ENCODE measurements at places on chromosomes 7 and 10. TPM values are rescaled to one million over a fixed set of nuclear protein-coding genes. Genes with fewer than 3 reads are reported as not detected.

C10orf143 gene
- 4.5 TPM for total RNA-seq

RBP4 gene
- total RNA-seq = 1.4 TPM

JAZF1 gene
- 14.9 TPM for total RNA-seq

KNDC1 gene
- total RNA-seq = 0.05 TPM

SLC13A1 gene
- not detected for total RNA-seq

STK31 gene
- total RNA-seq = 0.19 TPM

NPSR1 gene
- total RNA-seq = not detected

GIMAP2 gene
- 19.7 TPM for total RNA-seq

ZNF365 gene
- 3.4 TPM for total RNA-seq

AFAP1L2 gene
- total RNA-seq = 0.45 TPM
